Daoy (cell line): ENCODE measurements at places on chromosomes 3 and 15. TPM values are rescaled to one million over a fixed set of nuclear protein-coding genes. Genes with fewer than 3 reads are reported as not detected.

DNA sequence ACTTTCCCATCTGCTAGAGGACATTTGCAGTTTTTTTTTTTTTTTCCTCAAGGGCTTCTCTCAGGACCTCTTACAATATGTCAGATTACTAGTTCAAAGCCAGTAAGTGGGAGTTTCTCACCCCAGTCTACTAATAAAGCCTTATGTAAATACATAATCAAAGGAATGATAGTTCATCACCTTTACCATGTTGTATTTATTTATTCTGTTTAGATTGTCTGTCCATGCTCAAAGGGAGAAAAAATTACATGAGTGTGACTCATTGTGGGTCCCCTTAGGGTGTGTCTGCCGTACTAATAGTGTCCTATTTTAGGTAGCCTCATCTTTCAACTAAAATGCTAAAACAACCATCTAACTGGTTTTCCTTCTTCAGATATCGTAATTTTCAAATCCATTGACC lies 917.6 kb downstream of the EPHA3 start:
- no peak for DNase-seq

DNA sequence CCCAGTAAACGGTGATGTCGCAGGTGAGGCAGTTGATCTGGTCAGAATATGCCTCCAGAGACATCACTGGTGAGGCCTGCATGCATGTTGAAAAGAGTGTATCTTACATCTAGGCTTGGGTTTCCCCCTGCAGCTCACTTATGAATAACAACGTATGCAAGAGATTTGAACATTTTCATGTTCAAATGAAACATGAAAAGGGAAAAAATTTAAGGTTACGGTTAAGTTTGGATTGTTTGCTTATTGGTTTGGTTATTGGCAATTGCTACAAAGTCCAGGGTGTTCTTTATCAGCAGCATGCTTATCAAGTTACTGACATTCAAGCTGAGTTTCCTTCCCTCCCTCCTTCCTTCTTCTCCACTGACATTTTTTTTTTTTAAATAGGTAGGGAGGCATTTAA lies 123.2 kb downstream of the IGF1R start:
- DNase-seq, result no peak

DNA sequence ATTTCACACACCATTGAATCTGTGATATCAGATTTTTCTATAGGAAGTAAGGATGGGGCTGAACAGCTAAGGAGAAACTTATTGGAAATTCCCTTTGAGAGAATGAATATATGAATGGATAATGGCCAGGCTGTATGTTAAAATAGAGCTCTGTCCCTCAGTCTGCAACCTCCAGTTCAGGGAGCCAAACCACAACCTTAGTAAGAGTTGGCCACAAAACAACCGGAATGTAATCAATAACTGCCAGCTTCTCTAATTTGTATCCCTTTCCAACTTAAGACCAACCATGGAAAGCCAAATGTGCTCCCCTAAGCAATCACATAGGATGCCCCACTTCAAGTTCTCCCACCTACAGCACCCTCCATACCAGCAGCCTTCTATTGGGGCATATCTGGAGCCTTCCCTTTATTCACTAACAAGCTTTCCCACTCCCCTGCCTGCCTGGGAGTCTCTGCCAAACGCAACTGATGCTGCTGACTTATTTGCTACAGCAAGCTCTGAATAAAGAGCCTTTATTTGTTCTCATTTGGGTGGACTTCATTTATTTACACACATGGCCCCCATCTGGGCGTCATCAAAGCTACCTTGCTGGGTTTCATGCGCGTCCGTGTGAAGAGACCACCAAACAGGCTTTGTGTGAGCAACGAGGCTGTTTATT lies 75.4 kb upstream of the LARS2 start:
- no peak for DNase-seq

GRCh38 chr3:98602078-98602678 lies 8.8 kb upstream of the CPOX start:
- peak; percentile 56 for DNase-seq

GRCh38 chr3:75140904-75141615 lies 523.1 kb upstream of the FRG2C start:
- DNase-seq, result peak; percentile 29

GRCh38 chr3:12201813-12202212 lies 43.1 kb upstream of the TIMP4 start:
- no peak for DNase-seq

DNA sequence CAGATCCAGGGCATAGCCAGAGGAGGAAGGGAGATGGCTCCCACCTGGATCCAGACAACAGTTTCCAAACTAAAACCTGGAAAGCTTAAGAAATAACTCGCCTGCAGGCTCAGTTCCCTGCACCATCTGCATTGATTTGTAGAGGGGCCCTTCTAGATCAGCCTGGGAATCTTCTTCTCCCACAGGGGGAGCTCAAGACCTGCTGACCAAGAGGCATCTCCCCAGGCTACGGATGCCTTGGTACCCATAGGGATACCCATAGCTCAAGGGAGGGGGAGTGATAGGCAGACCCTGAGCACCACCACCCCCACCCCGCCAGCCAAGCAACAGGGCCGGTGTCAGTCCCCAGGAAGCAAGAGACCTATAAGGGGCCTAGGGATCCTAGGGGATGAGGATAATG lies 28.0 kb upstream of the DCLK3 start:
- peak; percentile 10 for DNase-seq

DNA sequence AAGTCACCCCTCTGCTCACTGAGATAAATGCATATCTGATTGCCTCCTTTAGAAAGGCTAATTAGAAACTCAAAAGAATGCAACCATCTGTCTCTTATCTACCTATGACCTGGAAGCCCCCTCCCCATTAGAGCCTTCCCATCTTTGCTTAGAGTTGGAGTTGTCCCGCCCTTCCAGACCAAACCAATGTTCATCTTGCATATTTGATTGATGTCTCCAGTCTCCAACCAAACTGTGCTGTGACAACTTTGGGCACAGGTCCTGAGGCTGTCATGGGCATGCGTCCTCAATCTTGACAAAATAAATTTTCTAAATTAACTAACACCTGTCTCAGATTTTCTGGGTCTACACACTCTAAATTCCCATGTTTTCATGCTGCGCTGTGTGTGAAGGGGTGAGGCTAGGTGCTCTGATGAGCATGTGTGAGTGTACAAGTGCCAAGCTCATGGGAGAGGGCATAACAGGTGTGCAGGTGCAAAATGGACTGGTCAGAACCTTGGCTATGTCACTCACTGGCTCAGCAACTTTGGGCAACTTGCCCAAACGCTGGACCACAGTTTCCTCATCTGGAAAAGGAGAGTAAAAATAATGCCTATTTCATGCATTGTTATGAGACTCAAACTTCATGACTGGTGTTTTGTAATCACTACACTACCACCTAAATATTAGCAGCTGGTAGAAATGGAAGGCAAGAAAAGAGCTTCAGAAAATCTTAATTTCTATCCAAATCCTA lies 7.2 kb downstream of the DAPK2 start:
- DNase-seq, result no peak

DNA sequence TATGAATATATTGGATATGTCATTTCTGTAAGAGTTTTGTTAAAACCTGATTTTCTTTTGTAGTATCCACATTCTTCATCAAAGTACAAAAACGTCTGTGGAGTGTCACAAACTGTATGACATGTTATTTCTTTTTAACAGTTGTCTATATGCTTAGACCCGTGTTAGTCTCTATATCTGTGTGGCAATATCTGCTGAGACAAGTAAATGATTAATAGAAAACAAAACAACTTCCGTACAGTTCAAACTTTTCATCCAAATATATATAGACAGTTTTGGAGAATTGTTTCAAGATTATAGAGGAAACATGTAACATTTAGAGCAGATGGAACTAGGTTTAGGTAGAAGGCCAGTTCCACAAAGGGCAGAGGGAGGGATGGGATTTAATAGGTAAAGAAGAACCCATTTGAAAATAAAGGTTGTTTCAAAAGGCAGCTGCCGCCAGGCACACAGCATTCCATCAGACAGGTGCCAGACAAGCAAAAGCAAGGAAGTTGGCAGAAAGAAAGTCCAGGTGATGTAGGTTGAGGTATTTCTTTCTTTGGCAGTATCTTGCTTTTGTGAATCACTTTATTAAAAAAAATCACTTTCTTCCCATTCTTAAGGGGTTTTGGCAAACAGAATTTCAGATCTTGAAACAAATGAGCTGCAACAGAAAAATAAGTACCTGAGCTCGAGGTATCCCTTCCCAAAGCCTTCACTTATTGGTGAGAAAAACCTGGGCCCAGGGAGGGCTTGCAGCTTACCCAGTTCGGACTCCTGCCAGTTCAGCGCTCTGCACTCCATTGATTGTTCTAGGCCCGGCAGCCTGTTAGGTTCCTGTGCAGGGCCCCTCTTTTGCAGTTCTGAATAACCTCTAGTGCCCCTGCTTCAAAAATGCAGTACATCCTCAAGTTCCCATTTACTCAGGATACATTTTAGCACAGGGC lies 49.0 kb downstream of the LRRN1 start:
- no peak for DNase-seq

DNA sequence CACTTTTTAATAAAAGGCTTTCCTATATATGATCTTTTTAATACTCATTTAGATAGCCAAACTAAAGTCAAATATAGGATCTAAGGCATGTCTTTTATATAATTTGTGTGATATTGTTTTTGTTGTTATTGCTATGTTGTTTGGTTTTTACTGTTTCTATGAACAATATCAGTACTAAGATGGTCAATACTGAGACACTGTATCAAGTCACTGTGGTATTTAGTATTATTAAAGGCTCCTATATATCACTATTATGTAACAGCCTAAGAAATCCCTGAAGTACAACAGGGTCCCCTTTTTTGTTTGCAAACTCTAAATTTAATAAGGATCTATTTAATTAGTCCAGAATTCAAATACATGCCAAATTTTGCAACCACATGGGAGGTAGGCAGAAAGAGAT lies 61.9 kb downstream of the TBC1D5 start:
- DNase-seq, result no peak

GRCh38 chr3:4756855-4757574 lies 222.2 kb upstream of the BHLHE40 start:
- no peak for DNase-seq

DNA sequence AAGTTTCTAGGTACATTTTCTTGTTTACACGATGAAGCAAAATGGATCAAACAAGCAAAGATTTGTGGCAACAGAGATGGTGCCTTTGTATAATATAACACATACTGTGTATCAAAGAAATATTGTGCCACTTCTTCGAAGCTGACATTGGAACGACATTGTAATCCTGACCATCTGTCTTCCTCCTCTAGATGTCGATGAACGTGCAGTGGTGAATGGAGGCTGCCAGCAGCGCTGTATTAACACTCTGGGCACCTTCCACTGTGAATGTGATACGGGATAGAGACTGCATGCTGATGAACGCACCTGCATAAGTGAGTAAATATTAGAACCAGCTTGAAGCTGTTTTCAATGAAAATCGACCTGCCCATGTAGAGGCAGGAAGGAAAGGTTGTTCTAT lies 613.3 kb upstream of the GOLIM4 start:
- DNase-seq, result no peak

- DNase-seq, result no peak
Observed at GRCh38 chr3:82790307-82791097, 1029.1 kb upstream of the GBE1 start.

DNA sequence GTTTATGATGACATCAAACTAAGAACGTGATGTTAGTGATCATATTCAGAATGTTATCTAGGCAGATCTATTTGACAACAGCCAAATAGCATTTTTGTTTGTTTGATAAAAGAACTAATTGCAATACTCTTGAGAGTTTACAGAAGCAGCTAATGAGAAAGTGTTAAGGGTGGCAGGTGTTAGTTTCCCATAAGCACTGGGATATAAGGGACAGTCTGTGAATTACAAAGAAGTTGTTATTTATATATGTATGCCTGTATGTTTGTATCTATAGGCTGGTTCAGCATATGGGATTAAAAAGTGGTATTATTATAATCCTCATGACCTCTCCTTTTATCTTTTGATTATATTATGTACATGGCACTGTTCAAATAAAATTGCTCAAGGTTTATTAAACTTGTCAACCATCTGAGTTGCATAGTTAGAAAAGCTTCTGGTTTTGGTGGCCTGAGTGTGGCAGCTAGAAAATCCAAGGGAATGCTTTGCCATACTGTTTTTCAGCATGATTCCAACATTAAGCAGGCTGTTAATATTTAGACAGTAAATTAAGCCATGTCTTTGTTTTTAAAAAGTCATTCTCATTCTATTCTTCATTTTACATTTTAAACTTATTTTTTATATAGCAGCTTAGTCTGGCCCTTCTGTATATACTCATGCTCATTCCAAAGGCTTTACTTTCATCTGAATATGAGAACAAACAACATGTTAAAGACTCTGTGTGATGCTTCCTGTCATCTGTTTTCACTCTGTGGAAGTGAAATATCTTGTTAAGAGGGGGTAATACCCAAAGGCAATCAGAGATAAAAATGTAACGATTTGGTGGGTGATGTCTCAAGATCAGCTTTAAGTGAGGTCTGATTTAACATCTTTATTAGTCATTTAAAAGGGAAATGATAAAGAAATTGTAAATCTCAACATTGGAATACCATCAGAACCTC lies 13.1 kb downstream of the ROBO2 start:
- DNase-seq, result no peak

DNA sequence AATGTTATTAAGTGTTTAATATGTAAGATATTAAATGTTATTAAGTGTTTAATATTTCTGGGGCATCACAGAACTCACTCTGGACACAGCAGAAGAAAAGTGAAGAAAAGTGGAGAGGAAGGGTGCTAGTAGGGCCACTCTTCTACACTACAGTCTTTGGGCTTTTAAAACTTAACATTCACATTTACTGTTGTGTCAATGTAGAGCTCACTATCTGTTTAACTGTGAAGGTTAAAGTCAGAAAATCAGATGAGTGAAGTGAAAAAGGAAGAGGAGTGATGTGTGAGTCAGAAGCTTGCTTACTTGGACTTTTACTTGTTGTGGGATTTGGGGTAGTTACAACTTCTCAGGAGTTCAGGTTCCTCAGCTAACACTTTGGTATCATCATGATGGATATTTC lies 145.3 kb upstream of the DNAJC19 start:
- DNase-seq, result no peak

GRCh38 chr3:27202959-27203358 lies 166.2 kb downstream of the NEK10 start:
- DNase-seq, result no peak

GRCh38 chr15:81454024-81454423 lies 80.0 kb upstream of the TMC3 start:
- DNase-seq, result no peak

GRCh38 chr15:81785181-81785580 lies 260.6 kb downstream of the MEX3B start:
- no peak for DNase-seq

DNA sequence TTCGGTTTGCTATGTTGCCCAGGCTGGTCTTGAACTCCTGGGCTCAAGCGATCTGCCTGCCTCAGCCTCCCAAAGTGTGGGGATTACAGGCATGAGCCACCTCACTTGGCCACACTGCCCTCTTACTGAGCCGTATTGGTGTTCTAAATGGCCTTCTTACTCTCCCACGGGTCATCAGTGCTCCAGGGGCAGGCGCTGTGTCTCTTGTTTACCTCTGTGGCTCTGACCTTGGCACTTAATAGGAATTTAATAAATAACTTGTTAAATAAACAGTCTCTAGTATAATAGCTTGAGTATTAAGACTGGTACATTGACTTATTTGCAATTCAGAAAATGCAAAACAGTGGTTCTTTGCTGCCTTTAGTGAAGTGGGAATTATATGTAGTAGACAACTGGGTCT lies 13.7 kb downstream of the FLNB start:
- no peak for DNase-seq

Gene ARIH1
- total RNA-seq, result 22.7 and 28.5 TPM in 2 replicates

Gene MAN2C1
- 77.1 and 77.9 TPM in 2 replicates for total RNA-seq

Gene ADAMTSL3
- 0.12 and 0.34 TPM in 2 replicates for total RNA-seq

Gene CHCHD4
- total RNA-seq, result 32.7 and 44.5 TPM in 2 replicates

Gene SKIL
- 34.4 and 39.9 TPM in 2 replicates for total RNA-seq

Gene KBTBD13
- total RNA-seq, result not detected in 2 replicates

Gene PDIA3
- total RNA-seq, result 104 and 115 TPM in 2 replicates

Gene PLA2G4D
- not detected in 2 replicates for total RNA-seq

Gene AADACL2
- not detected in 2 replicates for total RNA-seq

Gene MAGEL2
- total RNA-seq, result 0.74 and 0.77 TPM in 2 replicates
